Fibroblast of the conjunctiva (primary cell): ENCODE measurements at places on chromosomes 5 and 9.

DNA sequence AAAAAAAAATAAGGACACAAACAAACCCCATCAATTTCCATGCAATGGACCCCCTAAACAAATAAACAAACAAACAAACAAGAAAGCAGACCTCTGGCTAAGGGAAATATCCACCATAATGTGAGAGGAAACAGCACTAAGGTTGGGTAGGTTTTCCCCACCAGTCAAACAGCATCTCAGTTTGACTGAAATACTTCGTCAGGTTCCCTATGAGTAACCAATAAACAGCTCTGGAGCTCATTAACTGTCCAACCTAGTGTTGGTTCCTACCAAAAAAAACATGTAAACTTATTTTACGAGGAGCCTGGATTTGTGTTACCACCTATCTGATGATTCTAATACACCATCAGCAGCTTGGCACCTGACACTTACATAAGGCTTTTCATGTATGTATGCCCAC is 198.5 kb upstream of the TARS1 start:
- DNase-seq, result no peak

DNA sequence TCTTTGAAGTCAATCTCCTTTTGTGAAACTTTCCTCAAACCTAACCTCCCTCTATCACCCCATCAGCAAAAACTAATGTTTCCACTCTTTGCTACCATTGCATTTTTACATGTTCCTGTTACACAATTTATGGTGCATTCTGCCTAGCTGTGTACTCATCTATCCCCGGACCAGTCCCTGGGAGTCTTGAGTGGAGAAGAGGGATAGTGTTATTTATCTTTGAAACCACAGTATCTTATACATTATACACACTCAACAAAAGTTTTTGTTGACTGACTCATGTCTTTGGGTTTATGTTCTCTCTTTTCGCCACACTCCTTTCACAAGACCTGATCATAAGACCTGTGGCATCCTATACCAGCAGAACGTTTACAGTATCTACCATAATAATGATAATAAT is 26.4 kb downstream of the TNFAIP8 start:
- no peak for DNase-seq

GRCh38 chr5:147093138-147093537 is 141.7 kb upstream of the STK32A start:
- peak; percentile 5 for DNase-seq

GRCh38 chr5:79842991-79843390 is 148.1 kb downstream of the MTX3 start:
- no peak for DNase-seq

GRCh38 chr5:155148694-155149093 is 135.1 kb downstream of the KIF4B start:
- DNase-seq, result no peak

GRCh38 chr5:93342563-93343061 is 238.4 kb downstream of the NR2F1-AS1 start:
- DNase-seq, result no peak

GRCh38 chr5:162641142-162641813 is 573.7 kb downstream of the GABRG2 start:
- DNase-seq, result no peak

DNA sequence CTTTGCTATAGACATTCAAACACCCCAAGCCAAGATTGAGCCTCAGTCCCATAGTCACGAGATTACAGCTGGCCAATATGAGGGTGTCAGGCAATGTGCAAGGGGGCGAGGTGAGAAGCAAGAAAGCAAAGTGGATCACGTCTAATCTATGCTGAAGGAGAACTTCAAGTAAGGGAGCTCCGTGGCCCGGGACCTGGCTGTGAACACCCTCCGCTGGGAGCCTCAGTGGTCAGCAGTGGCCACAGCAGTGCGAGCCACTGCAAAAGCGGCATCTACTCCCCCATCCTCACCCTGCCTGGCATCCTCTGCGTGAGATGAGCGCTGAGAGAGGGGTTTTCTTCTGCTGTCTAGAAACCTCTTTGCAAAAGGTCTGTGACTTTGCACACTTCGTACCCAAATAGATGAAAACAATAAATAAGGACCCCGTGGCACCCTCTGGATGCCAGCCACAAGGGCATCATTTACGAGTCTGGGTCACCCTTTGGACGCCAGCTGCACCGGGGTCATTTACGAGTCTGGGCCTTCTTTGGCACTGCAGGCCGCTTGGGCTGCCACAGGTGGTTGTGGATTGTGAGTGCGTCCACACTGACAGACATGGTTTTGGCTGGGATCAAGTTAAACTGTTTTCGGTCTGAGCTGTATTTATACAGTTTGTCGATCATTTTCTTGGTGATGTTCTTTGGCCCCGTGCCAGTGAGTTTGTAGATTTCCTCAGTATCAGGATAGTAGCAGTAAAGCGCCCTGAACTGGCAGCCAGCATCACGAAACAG is 96.4 kb downstream of the CAMSAP1 start:
- no peak for DNase-seq

- DNase-seq, result no peak
These were observed 59.1 kb downstream of the ATP10B start for GRCh38 chr5:160792732-160793529.

DNA sequence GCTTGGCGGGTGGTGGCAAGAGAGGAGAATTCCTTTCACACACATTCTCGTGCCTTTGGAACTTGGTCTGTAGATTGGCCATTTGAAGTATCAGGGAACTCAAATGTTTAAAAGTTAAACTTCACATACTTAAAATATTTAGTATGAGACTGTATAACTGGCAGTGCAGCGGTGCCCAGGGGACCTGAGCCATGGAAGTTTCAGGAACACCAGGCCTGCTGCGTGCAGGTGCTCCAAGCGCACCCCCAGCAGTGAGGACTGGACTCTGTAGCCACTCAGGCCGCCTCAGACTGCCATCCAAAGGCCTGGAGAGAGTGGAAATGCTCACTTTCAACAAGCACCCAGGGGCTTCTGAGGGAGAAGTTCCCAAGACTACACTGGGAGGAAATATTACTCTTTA is 273.5 kb upstream of the IRX2 start:
- no peak for DNase-seq

GRCh38 chr5:181223729-181224389 is 778 bp downstream of the TRIM41 start:
- no peak for DNase-seq

GRCh38 chr5:60959156-60959555 is 14.2 kb downstream of the NDUFAF2 start:
- DNase-seq, result peak; percentile 4

DNA sequence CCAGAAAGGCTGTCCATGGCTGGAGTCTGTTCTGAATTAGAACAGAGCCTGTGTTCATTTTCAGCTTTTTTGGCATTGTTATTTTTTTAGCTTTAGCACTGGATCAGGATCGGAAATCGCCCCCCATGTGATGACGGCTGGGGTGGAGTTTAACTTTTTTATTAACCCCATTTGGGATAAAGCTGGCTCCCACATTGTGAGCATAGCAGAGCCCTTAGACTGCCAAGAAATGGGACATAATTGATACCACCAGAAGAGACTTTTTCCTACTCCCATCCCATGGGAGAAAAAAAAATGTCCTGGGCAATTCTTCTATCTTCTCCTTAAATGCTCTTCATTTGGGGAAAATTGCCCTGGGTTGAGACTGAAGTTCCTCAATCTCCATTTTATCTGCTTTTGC is 52.4 kb downstream of the SLIT3 start:
- DNase-seq, result peak; percentile 38

GRCh38 chr5:139223481-139223880 is 25.3 kb upstream of the SIL1 start:
- DNase-seq, result no peak

DNA sequence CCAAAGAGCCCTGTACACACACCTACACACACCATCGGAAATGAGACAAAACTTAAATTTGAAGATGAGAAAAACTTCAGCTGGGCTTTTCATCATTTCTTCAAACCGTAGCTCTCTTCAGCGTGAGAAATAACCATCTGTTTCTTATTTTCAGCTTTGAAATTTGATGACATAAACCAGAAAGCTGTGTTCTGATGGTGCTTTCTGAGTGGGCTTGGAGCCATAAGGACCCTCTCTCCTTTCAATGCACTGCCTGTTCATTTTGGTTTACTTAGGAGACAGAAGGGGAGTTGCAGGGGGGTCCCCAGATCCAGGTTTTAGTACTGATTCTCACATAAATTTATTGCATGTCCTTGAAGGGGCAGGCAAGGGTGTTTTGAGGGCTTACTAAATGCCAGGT is 9.5 kb downstream of the FBXO10 start:
- no peak for DNase-seq

GRCh38 chr5:144958002-144958401 is 787.3 kb downstream of the KCTD16 start:
- DNase-seq, result no peak

GRCh38 chr5:73592551-73592950 is 27.0 kb downstream of the UTP15 start:
- DNase-seq, result no peak

DNA sequence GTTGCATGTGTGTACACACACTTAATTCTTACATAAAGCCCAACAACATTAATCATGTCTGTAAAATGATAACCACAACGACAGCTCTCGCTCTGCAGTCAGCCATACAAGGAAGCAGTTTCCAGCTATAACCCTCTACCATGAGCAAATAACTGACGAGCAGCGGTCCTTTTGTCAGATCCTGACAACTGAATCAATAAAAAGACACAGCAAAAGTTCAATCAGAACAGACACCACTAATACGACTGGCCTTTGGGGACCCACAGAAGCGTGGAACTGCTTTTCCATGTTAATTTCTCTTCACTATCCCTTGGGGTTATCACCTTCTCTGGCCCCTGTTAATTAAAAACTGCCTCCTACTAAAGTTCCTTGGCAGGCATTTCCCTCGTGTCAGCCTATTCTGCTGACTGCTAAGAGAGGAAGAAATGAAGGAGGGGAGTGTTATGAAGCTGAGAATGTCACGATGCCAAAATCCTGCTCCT is 722.8 kb upstream of the GRAMD2B start:
- no peak for DNase-seq
